ENCODE measurements at places on chromosomes 7 and 10.

DNA sequence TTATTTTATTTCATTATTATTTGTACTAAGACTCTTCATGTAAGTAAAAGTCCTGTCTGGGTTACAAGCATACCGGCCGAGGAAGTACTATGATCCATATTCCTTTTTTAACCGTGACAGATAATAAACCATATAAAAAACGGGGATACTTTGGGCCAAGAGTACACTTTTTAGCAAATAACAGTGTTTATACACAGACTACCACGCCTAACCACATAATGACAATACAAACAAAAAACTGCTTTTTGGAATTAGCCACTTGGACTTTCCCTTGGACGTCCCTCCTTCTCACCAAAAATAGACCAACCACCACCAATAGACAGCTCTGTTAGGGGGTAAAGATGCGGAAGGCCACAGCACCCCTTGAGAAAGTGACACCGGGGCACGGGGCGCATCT lies 800 bp downstream of the MINDY3 start:
- DNase-seq: no peak

GRCh38 chr7:16646472-16647072 lies 591 bp downstream of the BZW2 start:
- no peak for DNase-seq

DNA sequence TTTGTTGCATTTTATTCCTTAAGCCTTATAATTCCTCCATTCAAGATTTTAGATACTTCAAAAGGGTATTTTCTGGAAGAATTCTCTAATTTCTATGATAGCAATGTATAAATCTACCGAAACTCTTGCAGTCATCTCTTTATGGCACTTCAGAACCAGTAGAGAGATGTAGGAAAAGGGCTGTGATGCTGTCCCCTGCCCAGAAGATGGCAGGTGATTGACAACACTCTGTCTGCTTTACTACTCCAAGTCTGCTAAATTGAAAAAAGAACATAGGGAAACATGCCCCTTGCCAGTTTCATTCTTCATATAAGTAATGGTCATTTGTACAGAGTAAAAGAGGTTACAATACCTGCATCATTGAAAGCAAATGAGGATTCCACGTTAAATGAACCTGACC lies 5.1 kb downstream of the TCTN3 start:
- DNase-seq: no peak

GRCh38 chr10:63717027-63717715 lies 196.0 kb downstream of the REEP3 start:
- no peak for DNase-seq

- DNase-seq: no peak
Observed at GRCh38 chr7:91636129-91636724, 244.3 kb downstream of the MTERF1 start.

GRCh38 chr7:24255139-24255538 lies 28.9 kb upstream of the NPY start:
- DNase-seq: peak; percentile 5

- no peak for DNase-seq
Observed at GRCh38 chr7:106905734-106906133, 40.7 kb downstream of the PIK3CG start.

DNA sequence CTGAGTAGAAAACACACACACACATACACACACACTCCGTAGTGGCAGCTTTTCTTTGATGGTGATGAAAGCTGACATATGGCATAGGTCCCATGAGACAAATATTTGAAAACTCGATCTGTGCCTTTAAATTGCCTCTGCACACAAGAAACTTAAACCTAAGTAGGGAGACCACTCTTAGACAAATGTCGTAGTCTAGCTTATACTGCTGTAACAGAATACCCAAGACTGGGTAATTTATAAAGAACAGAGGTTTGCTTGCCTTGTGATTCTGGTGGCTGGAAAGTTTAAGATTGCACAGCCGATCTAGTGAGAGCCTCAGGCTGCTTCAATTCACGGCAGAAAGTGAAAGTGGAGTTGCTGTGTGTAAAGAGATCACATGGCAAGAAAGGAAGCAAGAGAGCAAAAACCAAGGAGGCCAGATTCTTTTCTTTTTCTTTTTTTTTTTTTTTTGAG lies 489.4 kb upstream of the SORCS1 start:
- no peak for DNase-seq

GRCh38 chr10:128571071-128571470 lies 444.8 kb upstream of the MKI67 start:
- DNase-seq: no peak

- no peak for DNase-seq
Observed at GRCh38 chr10:22629126-22629525, 85.3 kb downstream of the PIP4K2A start.

DNA sequence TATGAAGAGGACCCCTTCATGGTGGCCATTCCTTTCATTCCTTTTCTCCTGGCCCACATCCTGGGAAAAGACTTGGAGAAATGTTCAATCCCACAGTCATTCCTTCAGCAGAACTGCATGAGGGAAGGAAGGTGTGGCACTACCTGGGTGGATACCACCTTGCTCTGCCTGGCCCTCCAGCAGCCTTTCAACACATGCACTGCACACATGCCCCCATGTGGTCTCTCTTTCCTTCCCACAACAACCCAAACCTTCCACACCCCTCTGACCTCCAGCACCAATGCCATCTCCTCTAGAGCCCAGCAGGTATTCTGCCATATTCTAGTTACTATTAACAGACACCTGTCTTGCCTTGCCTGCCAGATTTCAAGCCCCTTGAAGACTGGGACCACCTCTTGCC lies 40.5 kb upstream of the AFAP1L2 start:
- no peak for DNase-seq
